DMS153 (cell line): ENCODE measurements at places on chromosomes 7 and 10.

GRCh38 chr10:75165684-75166622 lies 44.6 kb upstream of the VDAC2 start:
- no peak for DNase-seq

- peak; percentile 39 for DNase-seq
Observed at GRCh38 chr7:112056409-112056808, 149.8 kb downstream of the DOCK4 start.

DNA sequence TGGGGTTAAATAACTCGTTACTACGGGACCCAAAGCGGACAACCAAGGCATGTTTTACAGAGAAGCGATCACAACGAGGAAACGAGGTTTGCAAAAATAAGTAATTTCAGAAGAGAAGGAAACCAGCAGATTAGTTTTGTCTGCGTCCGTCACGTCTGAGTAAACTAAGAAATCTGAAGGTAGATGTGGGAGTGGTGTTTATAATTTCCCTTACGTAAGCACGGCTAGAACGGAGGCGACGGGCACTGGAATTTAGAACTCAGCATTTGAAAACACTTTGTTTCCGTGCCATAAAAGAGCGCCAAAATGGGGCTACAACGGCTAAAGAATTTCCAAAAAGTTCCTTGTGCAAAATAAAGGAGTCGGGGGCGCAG lies 718 bp upstream of the UMAD1 start:
- no peak for DNase-seq

DNA sequence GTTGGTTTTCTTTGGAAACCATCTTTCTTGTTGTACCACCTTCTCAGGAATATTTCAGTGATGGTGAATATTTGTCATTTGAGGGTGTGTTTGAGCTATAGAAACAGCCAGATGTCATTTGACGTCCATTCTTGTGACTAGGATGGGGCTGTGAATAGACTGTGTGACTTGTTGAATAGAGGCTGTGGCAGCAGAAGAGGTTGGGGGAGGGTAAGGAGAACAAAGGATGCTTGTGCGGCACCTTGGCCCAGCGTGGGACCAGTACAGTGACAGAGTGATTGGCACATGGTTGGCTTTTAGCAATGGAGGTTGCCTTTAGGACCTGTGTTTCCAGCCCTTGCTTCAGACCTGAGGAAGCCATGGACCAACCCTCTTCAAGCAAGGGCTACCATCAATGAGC lies 11.3 kb downstream of the DMBT1 start:
- DNase-seq, result no peak

DNA sequence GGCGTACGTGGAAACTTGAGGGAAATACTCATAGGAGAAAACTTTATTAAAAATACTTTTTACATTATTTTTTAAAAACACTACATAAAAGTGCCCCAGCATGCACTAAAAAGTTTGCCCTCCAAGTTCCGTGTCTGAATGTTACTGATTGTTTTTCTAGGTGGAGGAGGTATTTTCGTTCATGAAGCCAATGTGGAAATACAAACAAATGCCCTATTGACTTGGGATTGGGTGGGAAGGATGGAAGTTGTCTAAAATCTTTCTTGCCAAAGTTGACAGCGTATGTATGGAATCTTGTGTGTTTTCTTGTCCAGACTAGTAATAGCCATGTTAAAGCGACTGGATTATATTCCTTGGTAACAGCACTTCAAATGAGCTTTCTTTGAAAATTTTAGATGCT lies 1.2 kb downstream of the PROSER2 start:
- DNase-seq, result no peak

DNA sequence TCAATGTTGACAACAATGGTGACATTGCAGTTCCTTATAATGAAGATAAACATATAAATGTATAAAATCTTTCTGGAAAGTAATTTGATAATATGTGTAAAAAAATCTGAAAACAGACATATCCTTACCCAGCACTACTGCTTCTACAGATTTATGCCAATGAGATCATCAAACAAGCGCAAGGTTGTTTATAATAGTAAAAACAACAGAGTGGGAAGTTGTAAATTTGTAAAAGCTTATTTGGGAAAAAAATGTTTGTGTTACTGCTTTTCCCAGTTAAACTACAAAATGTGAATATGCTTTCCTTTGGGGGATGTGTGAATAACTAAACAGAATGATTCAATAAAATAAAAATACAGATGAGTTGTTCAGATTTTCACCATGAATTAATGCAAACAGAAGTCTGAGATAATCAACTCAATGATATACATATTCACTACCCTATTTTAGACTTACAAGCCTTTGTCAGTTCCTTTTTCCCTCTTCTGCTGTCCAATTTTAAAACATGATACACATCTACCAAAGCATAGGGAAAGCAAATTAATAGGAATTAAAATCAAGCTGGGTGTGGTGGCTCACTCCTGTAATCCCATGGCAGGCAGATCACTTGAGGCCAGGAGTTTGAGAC lies 82.1 kb downstream of the USP6NL start:
- no peak for DNase-seq

DNA sequence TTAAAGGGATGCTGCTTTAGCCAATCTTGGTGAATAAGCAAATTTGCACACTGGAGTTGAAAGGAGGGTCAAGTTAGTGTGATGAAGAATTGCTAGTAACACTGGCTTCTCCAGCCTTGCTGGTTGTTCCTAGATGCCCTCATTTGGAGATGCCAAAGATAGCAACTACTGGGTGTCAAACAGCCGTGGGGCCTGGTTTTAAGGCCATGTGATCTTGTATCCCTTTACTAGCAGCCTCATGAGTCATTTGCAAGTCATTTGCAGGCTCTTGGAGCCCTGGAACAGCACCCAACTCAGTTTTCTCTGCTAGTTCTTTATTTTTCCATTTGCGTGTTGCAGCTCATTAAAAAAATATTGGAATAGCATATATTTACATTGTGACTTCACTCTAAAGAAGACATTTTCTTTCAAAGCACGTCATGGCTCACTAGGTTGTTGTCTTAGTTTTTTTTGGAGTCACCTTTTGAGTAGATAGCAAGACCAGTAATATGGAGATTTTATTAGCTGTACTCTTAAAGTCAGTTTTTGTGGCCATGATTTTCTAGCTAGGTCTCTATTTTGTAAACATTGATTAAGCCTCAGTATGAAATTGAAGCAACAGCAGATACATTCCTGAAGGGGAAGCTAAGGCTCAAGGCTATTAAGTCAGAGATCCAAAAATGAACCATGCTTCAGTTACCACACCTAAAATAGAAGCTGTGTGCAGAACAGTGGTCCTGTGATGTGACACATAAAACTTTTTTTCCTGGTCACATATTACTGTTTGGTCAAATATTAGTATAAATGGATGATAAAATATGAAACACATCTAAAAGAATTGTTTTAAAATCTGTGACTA lies 1.3 kb downstream of the LSMEM1 start:
- DNase-seq, result no peak

- no peak for DNase-seq
Observed at GRCh38 chr10:32149252-32149955, 93.2 kb upstream of the KIF5B start.

DNA sequence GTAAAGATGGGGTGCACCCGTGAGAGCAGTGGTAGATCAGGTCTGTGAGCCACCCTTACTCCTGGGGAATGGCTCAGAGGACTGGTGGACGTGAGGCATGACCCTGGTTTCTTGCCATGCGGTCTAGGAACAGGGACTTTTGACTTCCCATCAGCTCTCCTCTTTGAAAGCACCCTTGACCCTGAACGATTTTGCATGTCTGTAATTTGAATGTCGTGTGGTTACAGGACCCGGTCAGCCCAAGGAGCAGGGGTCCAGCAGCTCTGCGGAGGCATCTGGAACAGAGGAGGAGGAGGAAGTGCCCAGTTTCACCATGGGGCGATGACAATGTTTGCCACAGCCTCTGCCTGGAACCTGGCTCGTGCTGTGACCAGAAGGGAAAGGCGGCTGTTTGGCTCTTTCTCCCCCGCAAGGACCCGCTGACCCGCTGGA lies 8.6 kb upstream of the ORAI2 start:
- DNase-seq, result no peak

GRCh38 chr7:65750511-65751344 lies 122.1 kb upstream of the VKORC1L1 start:
- peak; percentile 78 for DNase-seq

- no peak for DNase-seq
Observed at GRCh38 chr7:43753843-43754242, 4.6 kb upstream of the BLVRA start.

GRCh38 chr10:48817141-48817540 lies 122.5 kb downstream of the LRRC18 start:
- no peak for DNase-seq

DNA sequence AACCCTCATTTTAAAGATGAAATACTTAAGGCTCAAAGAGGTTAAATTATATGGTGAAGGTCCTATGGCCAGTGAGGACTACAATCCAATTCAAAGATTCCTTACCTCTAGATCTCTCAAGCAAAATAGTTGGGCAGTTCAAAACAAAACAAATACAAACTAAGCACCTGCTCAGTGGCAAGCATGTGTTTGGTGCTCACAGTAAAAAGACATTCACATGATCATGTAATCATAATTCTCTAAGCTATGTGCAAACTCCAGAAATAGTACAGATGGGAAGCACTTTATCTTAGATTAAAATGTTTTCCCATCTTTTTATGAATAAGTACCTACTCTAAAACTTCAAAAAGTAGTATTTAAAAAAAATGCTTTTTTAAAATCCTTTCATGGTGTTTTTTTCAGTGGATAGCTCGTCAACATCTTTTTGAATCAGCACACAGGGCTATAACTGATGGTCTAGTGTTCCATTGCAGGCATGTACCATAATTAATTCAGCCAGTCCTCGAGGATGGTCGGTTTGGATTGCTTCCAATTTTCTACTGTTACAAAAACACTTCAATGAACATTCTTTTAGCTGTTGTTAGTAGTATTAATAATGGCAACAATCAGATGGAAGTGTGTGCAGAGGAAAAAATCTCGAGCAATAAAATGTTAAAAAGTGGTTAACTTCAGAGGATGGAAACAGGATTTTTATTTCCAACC lies 58.4 kb downstream of the CHCHD3 start:
- no peak for DNase-seq

DNA sequence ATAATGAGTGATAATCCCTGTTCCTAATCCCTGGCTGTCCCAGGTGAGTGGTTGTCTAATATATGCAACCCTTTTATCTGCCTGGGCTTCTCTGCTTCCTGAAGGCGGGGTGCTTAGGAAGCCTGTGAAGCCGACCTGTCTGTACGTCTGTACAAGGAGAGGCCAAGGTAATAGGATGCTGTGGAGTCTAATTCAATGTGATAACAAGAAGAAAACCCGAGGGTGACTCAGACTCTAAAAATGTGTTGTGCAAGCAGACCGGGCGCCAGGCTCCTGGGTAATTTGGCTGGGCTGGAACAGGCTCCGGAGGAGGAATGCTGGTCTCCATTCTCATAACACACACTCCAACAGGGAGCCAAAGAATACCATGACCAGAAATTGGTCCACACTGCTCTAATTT lies 43.6 kb downstream of the THNSL1 start:
- no peak for DNase-seq

GRCh38 chr7:28774261-28774988 lies 183.7 kb downstream of the TRIL start:
- peak; percentile 91 for DNase-seq

GRCh38 chr10:104351061-104351702 lies 2.5 kb upstream of the CFAP58 start:
- DNase-seq, result no peak

- DNase-seq, result no peak
Observed at GRCh38 chr10:90947030-90947960, 26.4 kb upstream of the ANKRD1 start.

GRCh38 chr7:17405786-17406185 lies 107.3 kb downstream of the AHR start:
- DNase-seq, result no peak

GRCh38 chr7:20275637-20276036 lies 55.1 kb upstream of the ITGB8 start:
- DNase-seq, result no peak
